Amniotic stem cell (primary cell): ENCODE measurements at places on chromosomes 6 and 20.

DNA sequence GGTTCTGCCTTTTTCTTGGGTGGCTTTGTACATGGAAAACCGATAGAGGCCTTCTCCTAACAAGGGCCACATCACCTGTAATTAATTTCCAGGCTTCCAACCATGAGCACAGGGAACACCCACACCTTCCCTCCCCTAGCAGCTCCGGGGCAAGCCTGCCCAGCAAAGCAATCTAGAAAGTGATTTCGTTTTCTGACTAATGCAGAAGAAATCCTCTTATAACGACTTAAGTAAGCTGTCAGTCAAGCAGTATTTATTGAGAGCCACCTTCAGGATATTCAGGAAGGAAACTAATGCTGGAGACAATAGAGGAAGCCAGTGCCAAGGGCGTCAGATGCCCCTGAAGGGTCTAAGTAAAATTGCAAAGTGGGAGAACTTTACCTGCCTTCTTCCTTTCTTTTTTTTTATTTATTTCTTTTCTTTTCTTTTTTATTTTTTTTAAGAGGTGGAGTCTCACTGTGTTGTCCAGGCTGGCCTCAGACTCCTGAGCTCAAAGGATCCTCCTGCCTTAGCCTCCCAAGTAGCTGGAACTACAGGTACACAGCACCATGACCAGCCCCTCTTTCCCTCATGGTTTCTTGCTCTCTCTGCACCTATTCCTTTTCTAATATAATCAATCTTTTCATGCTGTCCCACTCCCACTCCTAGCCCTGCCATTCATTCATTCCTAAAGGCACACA, 67.5 kb upstream of the MBOAT1 start:
- DNase-seq: no peak

DNA sequence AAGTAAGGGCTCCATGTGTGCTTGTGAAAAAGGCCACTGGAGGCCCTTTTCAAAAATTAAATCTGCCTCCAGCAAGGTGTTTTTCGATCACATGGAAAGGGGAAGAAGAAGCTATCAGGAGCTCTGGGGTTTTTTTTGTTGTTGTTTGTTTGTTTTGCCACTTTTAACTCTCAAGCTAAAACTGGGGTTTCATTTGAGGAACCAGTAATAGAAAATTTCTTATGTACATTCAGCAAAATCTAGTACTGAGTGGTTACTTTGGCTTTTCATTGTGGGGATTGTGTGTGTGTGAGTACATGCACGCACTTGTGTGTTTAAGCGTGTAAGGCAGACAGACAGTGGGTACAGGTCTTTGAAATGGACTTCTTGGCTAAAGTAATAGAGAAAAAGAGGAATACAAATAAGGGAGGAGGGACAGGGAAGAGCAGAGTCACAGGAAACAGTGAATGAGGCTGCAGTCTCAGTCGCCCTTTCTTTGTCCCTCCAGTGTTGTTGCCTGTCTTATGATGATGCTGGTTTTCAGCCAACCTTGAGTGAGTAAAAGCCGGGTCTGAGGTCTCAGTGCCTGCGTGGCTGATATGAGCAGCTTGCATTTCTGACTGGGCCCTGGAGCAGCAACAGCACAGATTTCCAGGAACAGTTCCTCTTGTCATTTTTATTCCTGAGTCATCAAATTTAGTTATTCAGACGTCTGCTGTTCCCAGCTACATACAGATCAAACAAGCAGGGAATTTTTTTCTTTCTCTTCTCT, 26.2 kb downstream of the SLC16A10 start:
- no peak for DNase-seq

GRCh38 chr20:10596710-10597121, 77.1 kb downstream of the JAG1 start:
- peak; percentile 66 for DNase-seq

GRCh38 chr6:36118550-36119107, 11.7 kb upstream of the MAPK13 start:
- no peak for DNase-seq

GRCh38 chr6:50990750-50991446, 172.2 kb downstream of the TFAP2B start:
- no peak for DNase-seq

GRCh38 chr6:152700427-152700826, 2.7 kb downstream of the MYCT1 start:
- DNase-seq: no peak

DNA sequence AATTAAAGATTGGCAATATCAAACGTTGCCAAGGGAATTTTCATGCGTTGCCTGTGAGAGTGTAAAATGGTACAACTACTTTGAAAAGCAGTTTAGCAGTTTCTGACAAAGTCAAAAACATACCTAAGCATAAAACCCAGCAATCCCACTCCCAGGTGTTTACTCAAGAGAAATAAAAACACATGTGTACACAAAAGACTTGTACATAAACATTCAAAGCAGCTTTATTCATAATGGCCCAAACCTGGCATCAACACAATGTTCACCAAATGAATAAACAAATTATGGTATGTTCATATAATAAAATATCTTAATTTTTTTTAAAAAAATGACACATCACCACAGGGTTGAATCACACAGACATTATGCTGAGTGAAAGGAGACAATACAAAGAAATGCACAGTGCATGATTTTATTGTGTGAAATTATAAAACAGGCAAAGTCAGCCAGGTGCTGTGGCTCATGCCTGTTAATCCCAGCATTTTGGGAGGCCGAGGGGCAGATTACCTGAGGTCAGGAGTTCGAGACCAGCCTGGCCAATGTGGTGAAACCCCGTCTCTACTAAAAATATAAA, 240.4 kb upstream of the MARCKS start:
- DNase-seq: no peak

GRCh38 chr6:75386050-75386770, 101.6 kb upstream of the TMEM30A start:
- no peak for DNase-seq

GRCh38 chr6:136188486-136188885, 61.6 kb downstream of the MTFR2 start:
- no peak for DNase-seq

DNA sequence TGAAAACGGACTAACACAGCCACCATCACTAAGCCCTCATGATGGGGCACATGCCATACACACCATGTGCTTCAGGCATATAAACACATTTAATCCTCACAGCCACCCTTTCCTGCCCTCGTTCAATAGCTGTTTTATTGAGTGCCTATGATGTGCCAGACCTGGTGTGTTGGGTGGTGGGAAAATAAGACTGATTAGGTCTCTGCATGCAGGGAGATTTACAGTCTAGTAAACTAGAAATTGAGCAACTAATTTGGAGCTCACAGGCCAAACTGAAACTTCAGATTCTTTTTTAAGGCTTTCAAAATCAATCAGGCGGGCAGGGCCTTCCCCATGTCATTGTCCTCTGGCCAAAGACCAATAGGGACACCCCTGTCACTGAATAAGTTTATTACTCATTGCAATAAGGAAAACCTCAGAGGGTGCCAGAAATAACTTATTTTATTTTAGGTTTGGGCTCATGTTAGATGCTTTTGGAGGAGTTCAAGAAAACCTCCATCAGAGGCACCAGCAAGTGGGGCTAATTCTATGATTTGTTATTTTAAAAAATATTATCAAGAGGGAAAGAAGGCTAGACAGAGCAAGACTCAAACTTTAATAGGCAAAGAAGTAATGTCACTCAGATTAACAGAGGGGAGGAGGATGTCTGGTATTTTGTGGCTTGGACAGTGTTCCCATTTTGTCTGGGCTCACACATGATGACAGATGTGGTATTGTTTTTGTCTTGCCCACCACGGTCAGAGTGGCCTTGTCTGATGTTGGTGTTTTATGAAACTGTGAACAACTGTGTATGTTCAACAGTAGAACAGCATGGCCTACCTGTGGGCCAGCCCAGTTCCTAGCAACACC, 12.0 kb downstream of the ZFP64 start:
- no peak for DNase-seq

- DNase-seq: no peak
Observed at GRCh38 chr6:169326067-169326799, 72.6 kb upstream of the THBS2 start.

- no peak for DNase-seq
Observed at GRCh38 chr6:24060982-24061754, 64.8 kb upstream of the NRSN1 start.

- DNase-seq: no peak
Observed at GRCh38 chr6:145865595-145865994, 51.0 kb upstream of the FBXO30 start.

DNA sequence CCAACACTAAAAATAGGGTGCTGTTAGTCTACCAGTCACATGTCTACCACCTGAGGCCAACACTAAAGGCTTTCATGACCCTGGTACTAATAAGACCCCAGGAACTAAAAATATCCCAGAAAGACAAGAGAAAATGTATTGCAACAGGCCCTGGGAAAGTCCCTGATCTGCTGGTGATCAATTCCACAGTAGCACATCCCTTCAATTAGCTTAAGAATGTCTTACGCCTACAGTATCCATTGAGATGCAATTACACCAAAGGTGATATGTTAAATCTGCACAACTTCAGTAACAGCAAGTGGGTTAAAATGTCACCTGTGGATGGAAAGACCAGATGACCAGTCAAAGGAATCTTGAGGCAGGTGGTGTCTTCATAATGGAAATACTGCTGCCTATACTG, 3.1 kb downstream of the SEMG1 start:
- DNase-seq: no peak

DNA sequence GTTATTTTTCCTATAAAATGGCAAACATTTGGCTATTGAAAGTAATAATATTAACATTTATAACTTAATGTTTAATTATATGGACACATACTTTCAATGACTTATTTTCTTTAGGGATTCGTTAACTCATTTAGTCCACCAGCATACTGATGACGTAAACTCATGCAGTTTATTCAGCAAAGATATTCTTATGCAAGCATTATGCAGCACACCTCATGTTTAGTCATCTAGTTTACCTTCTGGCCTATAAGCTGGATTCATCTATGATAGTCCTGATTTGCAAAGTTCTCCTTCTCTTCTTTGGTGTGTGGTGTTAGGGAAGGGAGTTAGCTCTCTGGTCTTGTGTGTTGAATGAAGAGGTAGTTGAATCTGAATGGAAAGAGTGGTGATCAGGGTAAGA, 60.0 kb downstream of the OR2J2 start:
- no peak for DNase-seq

- no peak for DNase-seq
Observed at GRCh38 chr6:166611631-166612030, 15.4 kb downstream of the RPS6KA2 start.

DNA sequence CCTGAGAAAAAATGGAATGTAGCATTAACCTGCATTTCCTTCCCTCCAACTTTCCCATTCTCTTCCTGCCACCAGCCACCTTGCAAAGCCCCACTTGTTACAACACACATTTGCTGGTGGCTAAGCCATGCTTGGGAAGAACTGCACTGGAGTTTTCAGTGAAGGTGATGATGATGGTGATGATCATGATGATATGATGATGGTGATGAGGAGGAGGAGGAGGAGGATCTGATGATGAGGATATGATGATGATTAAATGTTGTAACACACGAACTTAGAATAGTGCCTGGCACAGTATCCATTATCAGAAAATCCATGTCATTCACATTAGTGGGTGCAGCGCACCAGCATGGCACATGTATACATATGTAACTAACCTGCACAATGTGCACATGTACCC, 297.2 kb downstream of the TSHZ2 start:
- DNase-seq: no peak
